ENCODE measurements at places on chromosomes 3 and 15.

DNA sequence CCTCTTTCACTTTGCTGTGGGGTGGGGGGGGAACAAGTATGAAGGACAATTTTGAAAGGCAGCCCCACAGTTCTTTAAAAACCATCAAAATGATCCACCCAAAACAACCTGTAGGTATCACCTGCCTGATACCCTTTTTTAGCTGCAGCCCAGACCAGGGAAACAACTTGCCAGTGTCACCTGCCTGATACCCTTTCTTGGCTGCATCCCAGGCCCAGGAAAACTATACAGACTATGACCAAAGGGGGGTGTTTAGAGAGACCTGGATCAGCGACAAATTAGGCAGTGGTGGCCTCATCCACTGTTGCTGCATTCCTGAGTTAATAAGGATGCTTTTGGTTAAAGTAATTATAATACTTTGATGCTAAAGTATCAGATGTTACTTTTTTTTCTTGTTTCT is 122.0 kb downstream of the VPS13C start:
- no peak for DNase-seq

GRCh38 chr3:49406571-49407565 is 4.9 kb downstream of the RHOA start:
- DNase-seq: no peak

- DNase-seq: no peak
Measured at GRCh38 chr15:77671362-77672056, 38.8 kb upstream of the LINGO1 start.

DNA sequence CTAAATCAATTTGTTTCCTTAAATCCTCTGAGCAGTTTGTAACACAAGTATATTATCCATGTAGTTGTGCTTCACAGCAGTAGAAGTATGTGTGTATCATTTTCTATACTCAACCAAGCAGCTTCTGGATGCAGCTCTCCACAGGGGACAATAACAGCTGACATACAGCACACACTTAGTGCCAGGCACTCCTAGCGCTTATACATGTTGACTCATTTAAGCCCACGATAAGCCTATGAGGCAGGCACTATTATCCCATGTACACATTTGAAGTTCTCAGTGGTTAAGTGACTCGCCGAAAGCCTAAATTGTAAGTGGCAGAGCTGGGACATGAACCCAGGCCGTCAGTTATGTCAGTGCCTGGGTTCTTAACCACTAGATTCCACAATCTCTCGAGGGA is 20.3 kb upstream of the LPP start:
- no peak for DNase-seq

DNA sequence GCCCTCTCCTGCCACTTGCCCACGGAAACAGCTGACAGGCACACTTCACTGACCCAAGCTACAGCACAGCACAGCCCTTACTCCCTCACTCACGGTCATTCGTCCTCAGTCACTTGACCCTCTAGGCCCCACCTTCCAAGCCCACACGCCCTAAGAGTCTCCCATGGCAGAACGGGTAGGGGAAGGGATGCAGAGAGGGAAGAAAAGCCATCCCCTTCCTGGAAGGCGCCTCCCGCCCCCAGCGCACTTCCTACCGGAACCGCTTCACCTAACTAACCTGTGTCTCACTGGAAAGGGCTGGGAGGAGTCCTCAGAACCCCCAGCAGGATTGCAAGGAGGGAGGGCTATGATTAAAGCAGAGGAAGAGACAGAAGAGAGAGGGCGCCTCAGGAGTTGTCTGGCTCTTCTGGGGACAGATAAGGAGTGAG is 22.9 kb downstream of the EPHB3 start:
- no peak for DNase-seq

- DNase-seq: no peak
Measured at GRCh38 chr3:41808152-41808551, 153.8 kb downstream of the ULK4 start.

- DNase-seq: no peak
Measured at GRCh38 chr15:101482526-101483371, 6.8 kb downstream of the PCSK6 start.

DNA sequence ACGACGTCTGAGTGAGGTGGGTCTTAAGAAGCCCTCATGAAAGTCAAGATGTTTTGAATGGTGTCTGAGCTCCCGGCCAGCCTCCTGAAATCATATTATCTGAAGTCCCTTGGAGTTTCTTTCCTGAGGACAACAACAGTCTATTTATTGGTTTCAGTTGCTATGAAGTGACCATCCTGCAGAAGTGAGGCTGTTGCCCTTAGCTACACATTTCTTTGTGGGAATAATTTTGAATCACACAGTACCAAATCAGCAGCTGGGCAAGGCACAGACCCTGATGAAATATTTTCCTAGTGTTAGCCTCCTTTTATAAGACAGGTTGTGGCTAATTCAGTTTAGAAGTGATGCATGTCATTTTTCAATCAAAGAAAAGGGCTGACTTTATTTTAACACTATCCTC is 220.7 kb upstream of the AZI2 start:
- no peak for DNase-seq

- DNase-seq: no peak
Measured at GRCh38 chr3:111954228-111954990, 24.4 kb upstream of the ABHD10 start.

DNA sequence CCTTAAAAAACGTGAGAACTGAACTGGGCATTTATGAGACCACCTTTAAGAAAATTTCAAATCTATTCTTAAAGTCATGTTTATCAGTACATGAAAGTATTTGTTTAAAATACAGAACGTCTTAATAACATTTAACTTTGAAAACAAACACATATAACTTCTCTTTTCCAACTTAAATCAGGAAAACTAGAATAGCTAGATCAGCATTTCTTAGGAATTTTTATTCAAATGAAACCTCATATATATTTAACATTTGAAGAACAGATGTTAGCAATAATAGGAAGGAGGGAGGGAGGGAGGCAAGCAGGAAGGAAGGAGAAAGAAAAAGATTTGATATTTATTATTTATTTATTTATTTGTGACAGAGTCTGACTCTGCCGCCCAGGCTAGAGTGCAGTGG is 120.2 kb downstream of the NR1I2 start:
- DNase-seq: no peak

- DNase-seq: no peak
Measured at GRCh38 chr3:158097081-158097592, 9.1 kb downstream of the SHOX2 start.

DNA sequence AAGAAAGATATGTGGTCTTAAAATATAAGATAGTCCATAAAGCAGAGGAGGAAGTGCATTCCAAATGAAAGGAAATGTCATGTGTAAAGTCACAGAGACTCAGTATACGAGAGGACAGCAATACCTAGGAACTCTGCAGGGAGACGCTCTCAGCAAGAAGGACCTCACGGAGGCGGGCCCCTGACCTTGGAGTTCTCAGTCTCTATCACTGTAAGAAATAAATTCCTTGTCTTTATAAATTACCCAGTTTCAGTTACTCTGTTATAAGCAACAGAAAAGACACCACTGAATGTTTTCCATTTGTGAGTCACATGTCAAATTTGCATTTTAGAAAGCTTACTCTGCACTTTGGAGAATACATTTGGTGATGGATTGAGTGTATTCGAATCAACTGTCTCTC is 140.6 kb downstream of the GBE1 start:
- DNase-seq: no peak

GRCh38 chr3:107523539-107524325 is 970 bp downstream of the BBX start:
- peak; percentile 15 for DNase-seq

GRCh38 chr15:33720952-33721351 is 247.3 kb upstream of the CHRM5 start:
- no peak for DNase-seq

- DNase-seq: no peak
Measured at GRCh38 chr15:49989498-49989897, 129.5 kb downstream of the ATP8B4 start.

- DNase-seq: no peak
Measured at GRCh38 chr3:45003859-45004258, 22.2 kb upstream of the CLEC3B start.

DNA sequence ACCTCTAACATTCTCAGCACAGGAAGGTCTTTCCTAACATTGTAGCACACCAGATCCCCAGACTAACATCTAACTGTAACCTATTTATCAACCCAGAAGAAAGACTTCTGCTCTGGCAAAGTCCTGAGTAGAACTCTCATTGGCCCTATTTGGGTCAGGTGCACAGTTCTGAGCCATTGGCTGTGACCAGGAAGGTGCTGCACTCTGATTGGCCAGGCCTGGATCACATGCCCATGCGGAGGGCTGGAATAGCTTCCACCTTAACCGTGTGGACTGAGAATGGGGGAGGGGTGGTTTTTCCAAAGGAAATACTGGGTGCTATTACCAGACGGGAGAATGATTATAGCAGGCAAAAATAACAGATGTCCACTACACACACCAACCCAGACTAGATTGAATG is 11.5 kb downstream of the FEZF2 start:
- no peak for DNase-seq

DNA sequence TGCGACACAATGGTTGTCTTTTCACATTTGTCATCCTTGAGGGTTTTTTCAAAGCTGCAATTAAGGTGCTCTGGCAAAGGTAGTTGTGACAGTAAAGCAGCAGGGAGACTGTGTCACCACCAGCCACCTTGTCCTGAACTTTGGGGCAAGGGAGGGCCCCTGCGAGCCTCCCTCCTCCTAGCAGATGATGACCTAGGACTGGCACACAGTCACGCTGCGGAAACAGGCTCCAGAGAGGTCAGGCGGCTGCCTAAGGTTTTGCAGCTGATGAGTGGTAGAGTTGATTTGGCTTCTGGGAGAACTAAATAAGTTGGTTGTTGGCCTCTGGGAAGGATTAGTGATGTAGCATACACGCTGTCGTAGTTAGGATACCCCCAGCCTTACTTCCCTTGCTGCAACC is 62.7 kb downstream of the PDIA5 start:
- DNase-seq: no peak

DNA sequence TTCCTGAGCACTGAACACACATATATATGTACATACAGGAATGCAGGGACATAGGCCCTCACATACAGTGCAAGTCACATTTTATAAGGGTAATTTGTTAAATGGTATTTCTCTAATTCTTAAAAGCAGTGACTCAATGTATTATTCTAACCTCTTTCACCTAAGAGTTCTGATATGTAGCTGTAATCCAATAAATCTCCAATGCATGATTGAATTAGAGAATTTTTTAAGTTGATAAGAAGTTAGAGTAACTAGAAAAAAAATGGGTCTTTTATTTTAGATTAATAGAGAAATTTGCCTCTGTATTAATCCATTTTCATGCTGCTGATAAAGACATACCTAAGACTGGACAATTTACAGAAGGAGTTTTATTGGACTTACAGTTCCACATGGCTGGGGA is 98.2 kb downstream of the RBMS3 start:
- no peak for DNase-seq

DNA sequence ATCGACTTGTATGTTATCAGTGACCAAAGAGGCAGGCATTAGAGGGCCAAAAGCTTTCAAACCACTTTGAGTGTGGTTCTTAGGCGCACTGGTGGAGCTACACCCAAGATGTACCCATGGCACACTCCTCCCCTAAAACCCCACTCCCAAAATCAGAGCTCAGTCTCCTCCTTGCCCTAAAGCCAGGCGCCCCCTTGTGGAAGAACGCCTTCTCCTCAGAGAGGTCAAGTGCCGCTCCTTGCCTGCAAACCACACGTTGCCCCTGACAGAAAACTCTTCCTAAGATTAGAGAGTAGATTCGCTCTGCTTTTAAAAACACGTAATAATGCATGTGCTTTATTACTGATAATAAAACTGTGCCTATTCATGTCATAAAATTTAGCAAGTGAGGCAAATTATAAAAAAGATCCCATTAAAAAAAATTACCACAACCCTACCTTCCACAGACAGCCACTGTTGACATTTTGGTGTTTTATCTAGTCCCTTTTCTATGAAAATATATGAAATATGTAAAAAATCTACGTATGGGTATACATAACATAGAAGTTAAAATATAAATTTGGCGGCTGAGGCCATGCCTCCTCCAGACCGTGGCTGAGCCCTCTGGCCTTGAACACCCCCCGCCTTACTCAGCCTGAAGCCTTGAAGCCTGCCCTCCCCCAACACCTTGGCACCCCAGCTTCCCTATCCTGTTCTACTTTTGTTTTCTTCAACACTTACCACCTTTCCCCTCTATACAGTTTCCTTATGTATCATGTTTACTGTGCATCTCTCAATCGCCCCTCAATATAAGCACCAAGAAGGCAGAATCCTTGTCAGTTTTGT is 33.5 kb downstream of the BCL2L10 start:
- DNase-seq: peak; percentile 79

DNA sequence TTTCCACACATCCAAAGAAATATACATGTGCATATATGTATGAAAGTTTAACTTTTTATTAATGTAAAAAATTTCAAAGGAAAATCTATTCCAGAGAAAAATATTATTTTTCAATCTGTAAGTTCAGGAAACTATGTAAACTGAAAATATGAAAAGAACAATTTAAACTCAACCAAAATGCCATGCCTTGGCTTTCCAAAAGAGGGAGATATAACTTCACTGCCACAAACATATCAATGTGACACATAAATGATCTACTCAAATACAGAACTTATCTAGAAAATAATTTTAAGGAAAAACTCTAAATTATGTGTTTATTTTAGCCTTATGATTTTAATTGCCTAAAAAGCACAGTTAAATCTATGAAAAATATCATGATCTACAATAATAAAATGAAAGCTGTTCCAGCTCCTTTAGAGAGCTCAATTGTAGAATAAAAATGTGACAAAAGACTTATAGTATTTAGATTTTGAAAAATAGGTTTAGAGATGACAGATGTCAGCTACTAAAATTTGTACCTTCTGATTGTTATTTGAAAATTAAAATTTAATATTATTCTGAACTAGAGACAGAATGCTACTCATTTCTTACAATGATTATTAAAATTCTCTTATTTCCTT is 94.8 kb downstream of the GBE1 start:
- DNase-seq: no peak

- no peak for DNase-seq
Measured at GRCh38 chr15:61253186-61253585, 24.1 kb upstream of the RORA start.

DNA sequence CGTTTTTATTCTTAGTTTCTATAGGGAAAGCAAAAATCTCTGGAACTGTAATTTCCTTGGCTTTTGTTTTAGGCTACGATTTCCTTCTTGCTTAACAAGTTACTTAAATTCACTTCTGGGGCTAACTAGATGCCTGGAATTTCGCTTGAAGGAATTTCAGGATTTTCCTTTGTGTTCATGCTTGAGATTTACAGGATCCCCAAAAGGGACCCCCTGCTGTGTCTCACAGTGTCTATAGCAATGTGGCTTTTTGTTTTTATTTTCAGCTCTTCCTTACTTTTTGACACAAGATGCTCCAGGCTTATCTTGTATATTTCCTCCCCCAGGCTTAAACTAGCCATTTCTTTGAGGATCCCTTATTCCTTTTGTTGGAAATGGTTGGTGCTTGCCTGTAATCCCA is 95.5 kb upstream of the DPPA4 start:
- no peak for DNase-seq

GRCh38 chr3:22887664-22888291 is 315.3 kb upstream of the UBE2E2 start:
- DNase-seq: no peak

GRCh38 chr3:169060037-169060436 is 603.5 kb downstream of the MECOM start:
- no peak for DNase-seq

- no peak for DNase-seq
Measured at GRCh38 chr3:58688574-58688973, 22.0 kb upstream of the FAM3D start.
